NCI-H510A (cell line): ENCODE measurements at places on chromosomes 2 and 18.

GRCh38 chr18:11752116-11752911, 63.2 kb downstream of the GNAL start:
- DNase-seq, result peak; percentile 12

GRCh38 chr2:214341646-214342045, 69.2 kb upstream of the VWC2L start:
- DNase-seq, result no peak

DNA sequence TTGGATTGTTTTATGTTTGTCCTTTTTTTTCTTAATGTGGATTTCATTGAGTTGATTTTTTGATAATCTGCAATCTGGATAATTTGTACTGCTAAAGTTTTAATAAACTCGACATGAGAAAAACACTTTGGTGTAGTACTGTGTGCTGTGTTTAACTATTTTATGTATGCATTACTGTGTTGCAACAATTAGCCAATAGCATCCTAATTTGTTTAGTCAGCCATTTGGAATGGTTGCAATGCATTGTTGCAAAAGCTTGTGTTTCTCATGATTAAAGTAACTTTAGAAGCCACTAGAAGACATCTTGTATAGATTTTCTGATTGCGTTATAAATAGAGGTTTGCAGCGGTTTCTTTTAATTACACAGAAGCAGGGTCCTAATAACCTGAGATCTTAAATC, 53.5 kb downstream of the PPIG start:
- DNase-seq, result no peak

- no peak for DNase-seq
Measured at GRCh38 chr2:205296959-205297358, 385.3 kb upstream of the NRP2 start.

DNA sequence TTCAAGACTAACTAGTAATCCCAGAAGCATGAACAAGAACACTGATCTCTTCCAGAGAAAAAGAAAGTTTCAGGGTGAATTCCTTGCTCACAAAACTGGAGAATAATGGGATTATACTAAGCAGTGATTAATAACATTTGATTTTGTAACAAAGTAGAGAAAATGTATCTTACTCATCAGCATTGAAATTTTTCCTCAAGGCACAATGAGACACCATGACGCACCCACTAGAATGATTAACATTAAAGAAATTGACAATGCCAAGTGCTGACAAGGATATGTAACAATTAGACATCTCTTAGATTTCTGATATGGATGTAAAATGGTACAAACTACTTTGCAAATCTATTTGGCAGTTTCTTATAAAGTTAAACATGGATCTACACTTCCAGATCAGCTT, 101.1 kb upstream of the EPHA4 start:
- DNase-seq, result no peak

DNA sequence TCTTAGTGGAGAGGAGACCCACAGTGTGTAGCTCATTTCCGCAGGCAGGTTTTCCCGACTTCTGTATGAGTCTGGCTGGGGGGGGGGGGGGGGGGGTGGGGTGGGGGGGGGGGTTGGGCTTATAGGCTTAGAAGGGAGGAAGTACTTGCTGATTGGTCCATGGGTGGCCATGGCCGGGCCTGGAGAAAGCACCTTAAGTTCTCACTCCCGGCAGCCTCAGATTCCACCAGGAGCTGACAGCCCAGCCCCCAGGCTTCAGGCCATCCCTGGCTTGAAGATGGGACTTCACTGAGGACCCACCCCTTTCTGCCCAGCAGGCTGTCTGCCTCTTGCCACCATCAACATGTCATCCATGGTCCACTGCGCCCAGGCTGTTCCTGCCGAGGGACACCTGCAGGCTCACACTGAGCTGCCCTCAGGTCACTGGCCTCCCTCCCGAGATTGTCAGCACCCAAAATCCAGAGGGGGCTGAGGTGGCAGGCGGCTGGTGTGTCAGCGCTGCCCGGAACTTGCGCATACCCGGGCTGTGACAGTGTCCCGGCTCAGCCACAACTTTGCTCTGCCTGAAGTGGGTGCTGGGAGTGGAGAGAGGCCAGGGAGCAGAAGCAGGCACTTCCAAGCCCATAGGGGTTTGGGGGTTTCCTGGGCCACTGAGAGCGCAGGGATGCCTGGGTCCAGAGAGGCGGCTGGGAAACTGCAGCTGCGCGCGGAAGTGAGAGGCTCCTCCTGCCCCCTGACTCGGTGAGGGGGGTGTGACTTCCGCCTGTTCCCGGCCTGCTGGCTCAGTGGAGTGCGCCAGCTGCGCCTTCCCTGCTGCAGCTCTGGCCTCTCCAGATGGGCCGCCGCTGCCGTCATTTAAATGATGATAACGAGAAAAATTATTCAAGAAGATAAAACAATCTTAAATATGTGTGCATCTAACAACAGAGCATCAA, 256.1 kb downstream of the RPRM start:
- DNase-seq, result peak; percentile 21

GRCh38 chr2:8803658-8804379, 33.6 kb downstream of the KIDINS220 start:
- DNase-seq, result peak; percentile 81

DNA sequence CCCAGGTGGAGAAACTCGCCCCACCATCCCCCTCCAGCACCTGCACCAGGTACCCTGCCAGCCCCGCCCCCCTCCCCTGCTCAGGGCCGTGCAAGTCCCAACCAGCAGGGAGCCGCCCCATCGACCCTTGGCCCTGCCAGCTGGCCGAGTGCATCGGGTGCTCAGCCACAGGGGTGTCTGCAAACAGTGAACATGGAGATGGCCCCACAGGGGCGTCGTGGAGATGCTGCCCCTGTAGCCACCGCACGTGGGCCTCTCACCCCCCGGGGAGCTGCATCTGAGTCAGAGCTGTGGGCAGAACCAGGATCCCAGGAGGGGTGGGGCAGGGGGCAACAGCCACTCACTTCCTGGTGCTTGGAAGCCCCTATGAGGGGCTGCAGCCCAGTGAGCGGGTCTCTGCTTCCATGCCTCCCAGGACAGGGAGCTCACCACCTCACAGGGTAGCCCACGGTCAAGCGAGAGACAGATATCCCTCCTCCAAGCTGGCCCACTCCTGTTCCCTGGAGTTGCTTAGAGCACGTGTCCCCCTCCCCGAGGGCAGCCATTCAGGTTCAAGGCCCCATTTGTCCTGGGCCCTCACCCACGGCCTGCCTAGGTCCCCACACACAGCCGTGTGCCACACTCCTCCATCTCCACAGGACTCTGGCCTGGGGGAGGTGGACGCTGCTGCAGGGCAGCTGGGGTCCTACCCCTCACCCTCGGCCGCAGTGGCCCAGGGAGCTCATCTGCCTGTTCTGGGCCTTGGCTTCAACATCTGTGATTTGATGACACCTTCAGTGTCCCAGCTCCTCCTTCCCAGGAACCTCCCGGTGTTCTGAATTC, 1.1 kb upstream of the MAB21L4 start:
- DNase-seq, result peak; percentile 71

DNA sequence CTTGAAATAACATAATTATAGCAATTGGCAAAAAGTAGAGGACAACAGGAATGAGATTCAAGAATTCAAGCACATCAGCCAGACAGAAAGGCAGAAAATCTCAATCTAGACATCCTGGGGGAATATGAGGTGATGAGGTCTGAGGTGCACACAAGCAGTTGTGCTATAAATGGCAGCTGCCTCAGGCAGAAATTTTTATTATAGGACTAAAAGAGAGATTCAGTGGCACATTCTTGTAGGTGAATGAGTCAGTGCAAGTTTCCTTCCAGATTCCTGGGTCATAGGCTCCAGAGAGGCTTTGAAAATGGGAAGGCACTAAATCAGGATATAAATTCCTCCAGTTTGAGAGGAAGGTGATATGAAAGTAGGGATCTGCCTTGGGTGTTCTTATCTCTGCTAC, 127.2 kb upstream of the THSD7B start:
- DNase-seq, result no peak

DNA sequence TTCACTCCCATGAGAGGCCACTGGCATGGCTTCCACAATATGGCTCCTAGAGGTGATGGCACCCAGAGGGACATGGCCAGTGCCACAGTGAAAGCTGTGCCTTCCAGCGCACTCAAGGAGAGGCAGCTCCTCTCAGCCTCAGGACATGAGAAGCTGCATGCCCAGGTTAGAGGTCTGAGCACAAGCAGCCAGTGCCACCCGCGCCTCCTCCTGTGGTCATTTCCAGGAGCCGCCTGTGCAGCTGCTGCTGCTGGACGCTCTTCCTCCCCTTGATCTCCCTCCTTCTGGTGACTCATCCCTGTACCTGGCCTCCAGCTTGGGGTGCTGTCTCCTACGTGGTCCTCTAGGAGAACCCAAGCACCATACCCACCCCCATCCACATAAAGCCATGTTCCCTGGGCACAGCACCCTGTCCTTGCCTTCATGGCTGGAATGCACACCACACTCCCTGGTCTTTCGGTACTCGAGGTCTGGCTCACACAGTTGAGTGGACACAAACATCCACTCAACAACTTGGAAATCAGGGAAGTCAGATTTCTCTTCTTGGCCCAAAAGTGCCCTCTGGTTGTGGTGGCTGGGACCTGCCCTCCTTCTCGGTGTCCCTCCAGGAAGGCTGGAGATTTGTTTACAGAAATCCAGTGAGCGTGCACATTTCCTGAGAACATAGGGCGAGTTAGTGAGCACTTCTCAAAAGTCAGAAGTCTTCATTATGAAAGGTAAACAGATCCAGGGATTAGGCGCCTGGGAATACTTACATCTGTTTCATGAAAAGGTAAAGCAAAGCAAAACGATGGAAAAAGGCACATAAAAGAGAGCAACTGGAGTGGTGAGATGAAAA, 96.7 kb downstream of the EIPR1 start:
- no peak for DNase-seq

DNA sequence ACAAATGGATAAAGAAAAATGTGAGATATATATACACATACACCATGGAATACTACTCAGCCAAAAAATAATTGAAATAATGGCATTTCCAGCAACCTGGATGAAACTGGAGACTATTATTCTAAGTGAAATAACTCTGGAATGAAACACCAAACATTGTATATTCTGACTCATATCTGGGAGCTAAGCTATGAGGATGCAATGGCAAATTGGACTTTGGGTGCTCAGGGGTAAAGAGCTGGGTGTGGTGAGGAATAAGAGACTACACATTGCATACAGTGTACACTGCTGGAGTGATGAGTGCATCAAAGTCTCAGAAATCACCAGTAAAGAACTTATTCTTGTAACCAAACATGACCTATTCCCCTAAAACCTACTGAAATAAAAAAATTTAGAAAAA, 636.0 kb upstream of the LRATD1 start:
- no peak for DNase-seq

DNA sequence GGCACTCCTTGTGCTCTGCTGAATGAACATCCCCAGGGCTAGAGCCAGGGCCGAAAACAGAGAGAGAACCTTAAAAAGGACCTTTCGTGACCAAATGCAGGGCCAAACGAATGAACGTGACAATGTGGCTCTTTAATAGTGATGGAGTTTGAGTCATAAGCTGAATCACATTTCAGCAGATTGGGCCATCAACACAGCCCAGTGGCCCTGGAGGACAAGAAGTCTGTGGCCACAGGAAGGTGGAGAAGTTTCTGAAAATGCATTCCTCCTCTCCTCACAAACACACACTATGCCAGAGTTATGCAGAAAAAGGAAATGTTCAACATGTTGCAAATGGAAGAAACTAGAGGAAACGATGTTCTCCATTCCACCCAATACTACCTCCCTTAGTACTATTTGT, 415.8 kb downstream of the HRH4 start:
- no peak for DNase-seq

- no peak for DNase-seq
Measured at GRCh38 chr2:30361751-30362394, 85.2 kb upstream of the LCLAT1 start.

DNA sequence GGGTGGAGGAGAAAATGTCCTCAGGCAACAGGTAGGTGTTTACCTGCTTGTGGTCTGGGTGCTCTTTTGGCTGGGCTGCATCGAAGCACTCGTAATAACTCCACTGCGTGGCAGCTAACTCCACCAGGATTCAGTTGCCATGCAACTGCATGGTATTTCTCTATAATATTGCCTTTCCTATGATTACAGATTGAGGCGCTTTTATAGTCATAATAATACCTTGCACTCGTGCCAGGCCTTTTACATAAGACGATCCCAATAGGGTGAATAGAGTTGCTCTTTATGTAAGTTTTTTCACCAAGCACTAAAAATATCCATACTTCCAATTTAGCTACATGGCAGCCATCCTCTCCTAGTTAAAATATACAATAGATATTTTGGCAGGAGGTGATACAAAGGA, 19.7 kb upstream of the NYAP2 start:
- no peak for DNase-seq

- DNase-seq, result no peak
Measured at GRCh38 chr2:178284613-178285286, 90.4 kb downstream of the OSBPL6 start.

- peak; percentile 91 for DNase-seq
Measured at GRCh38 chr2:2464643-2465042, 133.6 kb upstream of the MYT1L start.

GRCh38 chr2:158894078-158894477, 74.4 kb upstream of the TANC1 start:
- DNase-seq, result no peak

GRCh38 chr2:162125138-162125537, 26.9 kb downstream of the GCG start:
- no peak for DNase-seq

GRCh38 chr2:49693961-49694360, 539.6 kb upstream of the FSHR start:
- DNase-seq, result no peak
